ENCODE measurements at places on chromosomes 12 and 14. TPM values are rescaled to one million over a fixed set of nuclear protein-coding genes. Genes with fewer than 3 reads are reported as not detected.

Gene SMAGP
- 2.4 TPM for total RNA-seq

Gene NKX2-8
- total RNA-seq, result not detected

Gene RPGRIP1
- not detected for total RNA-seq

Gene STON2
- total RNA-seq, result 1.1 TPM

Gene LPCAT3
- total RNA-seq, result 37.4 TPM

Gene POTEG
- total RNA-seq, result not detected

Gene KLRK1
- 0.12 TPM for total RNA-seq
